ENCODE measurements at places on chromosomes 6 and 20.

DNA sequence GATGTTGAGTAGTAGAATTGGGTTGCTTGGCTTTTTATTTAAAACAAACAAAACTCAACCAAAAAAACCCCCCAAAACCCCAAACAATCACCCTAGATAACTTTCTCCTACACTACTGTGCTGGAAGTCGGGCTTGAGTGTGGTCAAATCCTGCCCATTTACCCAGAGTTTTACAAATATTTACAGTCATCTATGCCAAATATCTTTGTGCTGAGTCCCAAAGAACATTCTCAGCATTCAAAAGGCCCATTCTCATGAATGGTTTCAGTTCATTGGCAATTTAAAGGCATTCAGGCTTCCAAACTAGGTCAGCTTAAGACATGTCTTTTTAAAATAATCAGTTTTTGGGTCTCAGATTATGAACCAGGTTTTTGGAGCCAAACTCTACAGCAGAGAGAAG is 1.8 kb downstream of the RNF144B start:
- no peak for DNase-seq

GRCh38 chr6:130143709-130144108 is 79.0 kb downstream of the SAMD3 start:
- DNase-seq = no peak

GRCh38 chr6:10393544-10394225 is 21.2 kb downstream of the TFAP2A start:
- no peak for DNase-seq

- no peak for DNase-seq
Measured at GRCh38 chr6:17656092-17656491, 50.6 kb downstream of the NUP153 start.

DNA sequence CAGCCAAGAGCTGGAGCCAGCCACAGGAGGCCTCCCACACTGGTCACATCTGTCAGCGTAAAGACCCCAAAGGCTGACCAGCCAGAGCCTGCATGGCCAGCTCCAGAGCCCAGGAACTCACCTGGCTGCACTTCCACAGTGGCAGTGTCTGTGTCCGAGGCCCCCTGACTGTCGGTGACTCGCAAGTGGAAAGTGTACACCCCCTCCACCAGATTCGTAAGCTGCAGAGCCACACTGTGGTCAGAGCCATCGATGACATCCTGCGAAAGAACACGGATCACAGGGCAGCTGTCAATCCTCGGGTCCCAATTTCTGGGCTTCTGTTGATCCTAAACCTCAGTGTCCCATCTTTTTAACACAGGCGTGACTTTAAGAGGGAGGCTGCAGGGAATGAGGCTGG is 69.3 kb downstream of the ALDH5A1 start:
- no peak for DNase-seq

- DNase-seq = no peak
Measured at GRCh38 chr6:7910298-7910653, 312 bp downstream of the TXNDC5 start.

GRCh38 chr6:42984924-42985475 is 630 bp downstream of the PPP2R5D start:
- DNase-seq = peak; percentile 12

GRCh38 chr6:169469028-169469427 is 215.4 kb upstream of the THBS2 start:
- no peak for DNase-seq

DNA sequence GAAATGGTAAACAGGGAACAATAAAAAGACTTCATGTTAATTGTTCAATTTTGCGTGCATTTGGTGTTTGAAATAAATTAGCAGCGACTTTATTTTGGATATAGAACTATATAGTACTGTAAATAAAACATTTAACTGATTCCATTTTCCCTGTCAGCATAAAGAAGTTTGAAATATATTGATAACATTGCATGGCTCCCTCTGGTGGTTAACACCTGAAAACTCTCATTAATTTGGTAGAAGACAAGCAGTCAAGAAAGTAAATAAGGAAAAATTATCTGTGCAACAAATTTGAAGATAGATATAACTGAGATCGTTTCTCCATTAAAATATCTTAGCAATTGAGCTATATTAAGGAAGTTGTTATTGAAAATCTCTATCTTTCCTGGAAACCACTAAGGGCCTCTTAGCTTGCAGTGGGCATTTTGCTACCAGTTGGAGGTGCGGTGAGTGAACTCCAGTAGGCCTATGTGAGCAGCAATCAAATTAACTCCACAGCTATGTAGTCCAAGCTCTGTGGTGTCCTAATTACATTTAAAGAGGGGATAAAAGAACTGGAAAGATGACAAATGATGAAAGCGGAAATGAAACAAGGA is 435.7 kb upstream of the FKBP1C start:
- no peak for DNase-seq

All from stimulated activated CD4-positive, alpha-beta T cell treated with anti-CD3 and anti-CD28 coated beads, Interleukin-4, amount 100 ng/mL, for 24 hours (primary cell).